ENCODE measurements at places on chromosomes 2 and 18.

DNA sequence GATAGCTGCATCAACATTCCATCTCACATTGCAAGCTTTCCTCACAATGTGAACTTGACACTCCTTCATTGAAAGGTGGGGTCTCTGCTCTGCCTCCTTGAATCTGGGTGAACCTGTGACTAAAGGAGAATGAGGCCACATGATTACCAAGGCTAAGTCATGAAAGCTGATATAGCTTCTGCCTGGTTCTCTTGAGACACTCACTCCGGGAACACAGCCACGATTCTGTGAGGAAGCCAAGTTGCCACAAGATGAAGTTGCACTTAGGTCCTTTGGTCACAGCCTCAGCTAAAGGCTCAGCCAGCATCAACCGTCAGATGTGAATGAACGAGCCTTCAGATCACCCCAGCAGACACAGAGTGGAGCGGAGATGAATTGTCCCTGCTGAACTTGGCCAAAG is 94.7 kb upstream of the FAM136A start:
- DNase-seq: no peak

DNA sequence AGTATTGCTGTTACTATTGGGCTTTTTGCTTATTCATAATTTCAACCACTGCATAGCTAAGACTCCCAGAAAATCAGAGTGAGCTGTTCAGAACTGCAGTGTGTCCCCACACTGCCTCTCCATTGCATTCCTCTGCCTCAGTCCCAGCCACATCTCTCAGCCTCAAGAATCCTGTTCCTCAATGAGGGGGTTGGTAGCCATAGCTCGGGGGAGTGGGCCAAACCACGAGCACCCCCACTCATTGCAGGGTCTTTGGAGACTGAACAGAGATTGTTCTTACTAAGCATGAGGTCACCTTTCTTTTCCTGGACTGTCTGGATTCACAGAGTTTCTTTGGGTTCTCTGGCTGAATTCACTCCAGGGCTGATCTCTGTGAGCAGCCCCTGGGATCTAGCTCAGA is 161.1 kb downstream of the GFPT1 start:
- DNase-seq: no peak

DNA sequence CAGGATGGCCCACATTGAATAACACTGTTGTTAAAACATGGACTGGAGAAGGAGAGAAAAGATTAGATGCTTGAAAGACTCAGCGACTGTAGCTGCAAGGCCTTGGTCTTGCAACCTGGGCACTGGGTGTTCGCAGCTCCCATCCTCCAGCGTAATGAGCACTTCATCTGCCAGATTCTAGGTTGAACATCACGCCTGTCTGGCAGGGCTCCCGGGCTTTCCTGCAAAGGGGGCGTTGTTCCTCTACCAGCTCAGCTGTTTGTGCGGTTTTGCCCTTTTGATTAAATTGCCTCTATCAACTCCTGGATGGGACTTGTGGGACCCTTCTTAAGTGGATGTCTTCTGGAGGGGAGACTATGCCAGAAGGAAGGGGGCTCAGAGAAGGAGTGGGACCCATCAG is 215.4 kb downstream of the KLHL29 start:
- DNase-seq: no peak

DNA sequence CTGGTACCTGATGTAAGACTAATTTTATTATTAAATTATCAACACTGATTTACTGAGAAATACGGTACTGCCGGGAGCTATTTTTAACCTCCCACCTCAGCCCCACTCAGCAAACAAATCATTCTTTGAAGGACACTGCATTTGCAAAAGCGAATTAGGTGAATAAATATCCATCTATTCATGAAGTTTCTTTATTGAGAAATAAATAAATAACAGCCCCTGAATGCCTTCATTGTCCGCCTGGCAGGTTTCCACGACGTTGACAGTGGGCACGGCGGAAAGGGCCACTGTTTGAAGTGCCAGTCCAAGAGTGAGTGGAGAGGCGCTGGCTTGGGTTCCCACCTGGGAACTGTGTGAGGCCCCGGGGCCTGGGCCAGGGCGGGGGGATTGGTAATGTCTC is 15.7 kb downstream of the C1QL2 start:
- DNase-seq: no peak

GRCh38 chr2:38030635-38031355 is 45.2 kb downstream of the CYP1B1 start:
- no peak for DNase-seq

- DNase-seq: no peak
These were observed 24.5 kb downstream of the STRN start for GRCh38 chr2:36941867-36942266.

GRCh38 chr2:70685771-70686171 is 82.2 kb downstream of the ADD2 start:
- no peak for DNase-seq

- no peak for DNase-seq
These were observed 83.5 kb upstream of the ZFP36L2 start for GRCh38 chr2:43309935-43310334.

GRCh38 chr2:51866361-51866760 is 834.4 kb upstream of the NRXN1 start:
- no peak for DNase-seq

- no peak for DNase-seq
These were observed 93.6 kb downstream of the RAPGEF4 start for GRCh38 chr2:172829229-172829628.

GRCh38 chr2:169324581-169325260 is 37.6 kb downstream of the LRP2 start:
- no peak for DNase-seq

GRCh38 chr2:200219309-200220113 is 87.0 kb upstream of the SPATS2L start:
- no peak for DNase-seq

GRCh38 chr2:101725515-101726192 is 28.1 kb downstream of the MAP4K4 start:
- DNase-seq: no peak

DNA sequence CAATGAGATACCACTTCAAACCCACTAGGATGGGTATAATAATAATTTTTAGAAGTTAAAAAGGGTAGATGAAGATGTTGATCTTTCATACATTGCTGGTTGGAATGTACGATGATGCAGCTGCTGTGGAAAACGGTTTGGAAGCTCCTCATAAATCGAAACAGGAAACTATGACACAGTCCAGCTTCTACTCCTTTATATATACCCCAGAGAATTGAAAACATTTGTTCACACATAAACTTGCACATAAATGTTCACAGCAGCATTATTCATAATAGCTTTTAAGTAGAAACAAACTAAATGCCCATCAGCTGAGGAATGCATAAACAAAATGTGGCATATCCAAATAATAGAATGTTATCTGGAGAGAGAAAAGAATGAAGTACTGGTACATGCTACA is 95.0 kb downstream of the STRADB start:
- DNase-seq: no peak

DNA sequence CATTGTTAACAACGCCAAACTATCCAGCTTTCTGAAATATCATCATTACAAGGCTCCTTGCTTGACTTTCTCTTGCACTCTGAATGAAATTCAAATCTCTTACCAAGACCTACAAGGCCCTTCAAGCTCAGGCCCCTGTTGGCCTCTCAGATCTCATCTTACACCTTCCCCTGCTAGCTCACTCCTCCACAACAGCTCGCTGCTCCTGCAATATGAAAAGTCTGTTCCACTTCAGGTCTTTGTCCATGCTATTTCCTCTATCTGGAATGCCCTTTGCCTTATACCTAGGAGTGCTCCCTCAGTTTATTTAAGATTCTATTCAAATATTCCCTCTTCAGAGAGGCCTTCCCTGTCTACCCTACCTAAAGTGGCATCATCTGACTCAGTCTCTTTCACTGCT is 91.7 kb downstream of the SESTD1 start:
- DNase-seq: no peak

DNA sequence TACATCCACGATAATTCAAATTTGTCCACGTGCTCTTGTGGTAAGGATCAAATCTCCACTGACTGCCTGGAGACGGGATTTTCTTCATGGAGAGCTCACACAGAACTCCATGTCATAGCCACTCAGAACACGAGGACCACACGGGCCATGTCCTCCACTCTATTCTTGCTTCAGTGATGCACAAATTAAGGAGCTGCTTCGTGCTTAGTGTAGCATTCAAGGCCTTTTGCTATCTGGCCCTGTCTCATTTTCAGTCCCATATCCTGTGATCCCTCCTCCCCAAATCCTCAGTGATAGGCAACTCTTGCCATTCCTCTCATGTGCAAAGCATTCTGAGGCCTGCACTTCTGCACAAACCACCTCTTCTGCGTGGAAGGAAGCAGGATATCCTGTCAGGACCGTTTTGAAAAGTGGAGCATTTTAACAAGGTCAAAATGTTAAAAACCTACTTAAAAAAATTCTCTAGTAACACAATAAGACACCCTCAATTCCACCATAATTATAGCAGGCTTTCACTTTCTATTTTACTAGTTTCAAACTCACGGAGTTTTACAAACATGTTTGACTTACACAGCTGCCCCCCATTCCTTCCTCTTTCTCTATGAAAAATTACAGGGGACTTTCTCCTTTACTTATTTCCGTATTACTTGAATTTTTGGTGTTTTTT is 35.2 kb downstream of the ST3GAL5 start:
- no peak for DNase-seq

DNA sequence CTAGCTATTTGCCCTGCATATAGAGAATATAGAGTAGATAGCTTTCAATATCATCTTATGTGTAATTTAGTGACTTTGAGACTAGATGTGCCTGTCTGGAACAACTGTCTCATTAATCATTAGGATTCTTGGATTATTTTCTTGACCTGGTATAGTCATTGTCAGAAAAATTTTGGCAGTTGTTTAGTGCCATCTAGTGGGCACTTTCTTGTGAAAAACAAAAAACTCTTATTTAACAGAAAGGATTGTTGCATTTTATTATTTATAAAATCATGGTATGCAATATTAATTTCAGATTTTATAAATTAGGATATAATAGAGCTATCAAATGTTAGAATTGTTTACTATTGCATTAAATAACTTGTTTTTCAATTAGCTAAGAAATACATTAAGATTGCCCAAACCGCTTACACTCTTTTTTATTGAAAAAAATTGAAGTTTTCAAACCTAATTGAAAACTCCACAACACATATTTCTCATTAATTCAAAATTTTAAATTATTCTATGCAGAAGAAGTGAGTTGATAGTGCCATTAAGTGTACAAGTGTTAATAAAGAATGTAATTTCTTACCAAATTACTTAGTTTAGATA is 80.3 kb downstream of the DYNAP start:
- no peak for DNase-seq

- no peak for DNase-seq
These were observed 26.6 kb upstream of the ITGA4 start for GRCh38 chr2:181430406-181431118.

DNA sequence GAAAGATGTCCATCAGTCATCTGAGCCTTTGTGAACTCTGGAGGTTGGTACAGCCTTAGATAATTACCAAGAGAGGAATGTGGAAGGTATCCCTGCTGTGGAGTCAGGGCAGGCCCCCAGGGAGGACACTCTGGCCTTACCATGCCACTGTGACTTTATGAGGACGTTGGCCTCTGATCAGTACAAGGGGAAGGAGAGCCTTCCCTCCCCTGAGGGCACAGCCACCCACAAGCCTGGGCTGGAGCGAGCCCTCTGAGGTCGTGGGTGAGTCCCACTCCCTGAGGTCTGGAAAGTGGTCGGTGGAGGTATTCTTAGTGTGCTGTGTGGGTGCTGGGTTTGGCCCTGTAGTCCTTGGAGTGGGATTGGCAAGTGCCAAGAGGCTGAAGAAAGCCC is 91.6 kb downstream of the STPG4 start:
- no peak for DNase-seq

DNA sequence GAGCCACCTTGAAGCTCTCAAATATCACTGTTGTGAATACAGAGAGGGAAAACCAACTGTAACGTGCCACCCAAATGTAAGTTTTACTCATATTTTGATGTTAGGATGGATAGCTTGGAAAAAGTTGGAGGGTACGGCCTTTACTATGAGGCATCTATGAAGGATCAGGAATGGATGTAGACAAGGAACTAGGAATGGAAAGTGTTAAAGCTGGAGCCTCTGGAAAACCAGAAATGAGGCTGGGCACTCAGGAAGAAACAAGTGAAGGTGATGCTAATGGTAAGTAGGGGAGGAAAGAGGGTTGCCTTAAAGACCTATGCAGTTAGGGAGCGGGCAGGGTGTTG is 204 bp downstream of the TXNDC2 start:
- DNase-seq: no peak

- DNase-seq: no peak
These were observed 36.8 kb downstream of the STON1 start for GRCh38 chr2:48566592-48567310.

- no peak for DNase-seq
These were observed 73.6 kb downstream of the ST6GAL2 start for GRCh38 chr2:106812383-106812782.

DNA sequence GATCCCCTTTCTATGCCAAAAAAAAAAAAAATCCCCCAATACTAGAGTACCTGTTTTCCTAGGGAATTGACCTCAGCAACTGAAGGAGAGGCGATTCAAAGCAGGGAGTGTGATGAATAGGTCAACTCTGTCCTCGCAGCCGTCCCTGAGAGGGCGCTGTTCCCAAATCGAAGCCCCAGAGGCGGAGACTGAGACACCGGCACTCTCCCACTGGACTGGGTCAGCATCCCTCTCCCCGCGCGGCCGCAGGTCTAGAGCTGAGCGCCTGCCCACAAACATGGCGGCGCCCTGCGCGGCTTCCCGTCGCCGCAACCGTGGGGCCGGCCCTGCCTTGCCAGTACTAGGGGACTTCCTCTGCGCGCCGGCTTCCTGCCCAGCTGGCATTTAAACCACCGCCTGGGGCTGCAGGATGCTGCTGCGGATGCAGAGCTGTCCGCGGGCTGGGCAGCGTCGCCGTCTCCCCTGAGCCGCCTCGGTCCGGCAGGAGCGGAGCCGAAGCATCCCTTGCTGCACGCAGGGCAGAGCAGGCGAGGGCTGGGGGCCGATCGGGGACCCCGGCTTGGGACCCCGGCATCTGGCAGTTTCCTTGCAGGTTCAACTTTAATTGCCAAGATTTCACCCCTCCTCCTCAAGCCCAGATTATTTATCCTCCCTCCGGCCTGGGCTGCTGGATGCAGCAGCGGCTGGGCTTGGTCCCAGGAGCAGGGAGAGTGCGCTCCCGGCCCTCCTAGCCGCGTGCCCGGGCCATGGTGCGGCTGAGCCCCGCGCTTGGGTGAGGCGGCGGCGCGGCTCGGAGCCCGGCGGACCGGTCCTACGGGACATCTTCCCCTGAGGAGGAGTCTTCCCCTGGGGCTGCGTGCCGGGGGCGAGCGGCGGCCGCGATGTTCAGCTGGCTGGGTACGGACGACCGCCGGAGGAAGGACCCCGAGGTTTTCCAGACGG is at the start of gene EHD3:
EHD3 (plus strand) TSS at position 412 of the 942 bp plus-strand sequence; CDS start at position 882, 470 bp downstream.
- DNase-seq: peak; percentile 81

Data from activated CD4-positive, CD25-positive, alpha-beta regulatory T cell treated with anti-CD3 and anti-CD28 coated beads, Interleukin-2, amount 50 U/mL, for 72 hours (primary cell).